ENCODE measurements at places on chromosomes 4 and X.

DNA sequence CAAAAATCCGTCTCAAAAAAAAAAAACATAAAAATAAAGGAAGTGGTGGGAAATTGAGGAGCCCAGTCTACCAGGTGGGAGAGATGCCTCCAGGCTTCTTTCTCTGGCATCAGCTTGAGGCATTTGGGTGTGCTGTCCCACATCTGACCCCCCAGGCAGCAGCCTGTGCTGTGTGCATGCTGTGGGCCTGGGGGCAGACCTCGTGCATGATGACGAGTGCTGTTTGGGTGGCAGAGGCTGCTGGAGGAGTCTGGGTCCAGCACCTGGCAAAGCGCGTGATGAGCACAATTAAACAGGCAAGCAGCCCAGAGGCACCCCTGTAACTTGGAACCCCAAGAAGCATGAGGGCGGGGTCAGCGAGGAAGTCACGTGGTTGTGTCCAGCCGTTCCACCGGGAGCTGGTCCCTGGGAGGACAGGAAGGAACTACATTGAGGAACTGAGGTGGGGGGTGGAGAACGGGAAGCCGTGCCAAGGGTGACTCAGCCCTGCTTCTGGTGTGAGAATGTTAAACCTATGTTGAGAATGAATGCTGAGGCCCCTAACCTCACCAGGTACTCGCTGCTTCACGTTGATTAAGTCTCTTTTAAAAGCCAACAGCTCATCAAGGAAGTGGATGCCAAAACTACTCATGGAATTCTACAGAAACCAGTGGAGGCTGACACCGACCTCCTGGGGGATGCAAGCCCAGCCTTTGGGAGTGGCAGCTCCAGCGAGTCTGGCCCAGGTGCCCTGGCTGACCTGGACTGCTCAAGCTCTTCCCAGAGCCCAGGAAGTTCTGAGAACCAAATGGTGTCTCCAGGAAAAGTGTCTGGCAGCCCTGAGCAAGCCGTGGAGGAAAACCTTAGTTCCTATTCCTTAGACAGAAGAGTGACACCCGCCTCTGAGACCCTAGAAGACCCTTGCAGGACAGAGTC is 6.1 kb downstream of the TACC3 start:
- DNase-seq: peak; percentile 77

- DNase-seq: no peak
Measured at GRCh38 chr4:48667148-48667547, 112.9 kb downstream of the FRYL start.

DNA sequence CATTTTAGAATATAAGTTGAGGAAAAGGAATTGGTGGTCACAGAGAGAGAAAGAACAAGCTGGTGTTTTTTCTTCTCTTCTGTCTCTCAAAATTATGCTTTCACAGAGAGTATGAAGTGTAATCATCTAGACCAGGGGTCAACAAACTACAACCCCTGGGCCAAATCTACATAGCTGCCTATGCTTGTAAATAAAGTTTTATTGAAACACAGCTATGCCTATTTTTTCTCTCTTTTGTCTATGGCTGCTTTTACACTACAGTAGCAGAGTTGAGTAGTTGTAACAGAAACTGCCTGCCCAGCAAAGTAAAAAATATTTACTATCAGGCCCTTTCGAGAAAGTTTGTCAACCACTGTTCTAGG is 6.7 kb upstream of the FAM9C start:
- no peak for DNase-seq

DNA sequence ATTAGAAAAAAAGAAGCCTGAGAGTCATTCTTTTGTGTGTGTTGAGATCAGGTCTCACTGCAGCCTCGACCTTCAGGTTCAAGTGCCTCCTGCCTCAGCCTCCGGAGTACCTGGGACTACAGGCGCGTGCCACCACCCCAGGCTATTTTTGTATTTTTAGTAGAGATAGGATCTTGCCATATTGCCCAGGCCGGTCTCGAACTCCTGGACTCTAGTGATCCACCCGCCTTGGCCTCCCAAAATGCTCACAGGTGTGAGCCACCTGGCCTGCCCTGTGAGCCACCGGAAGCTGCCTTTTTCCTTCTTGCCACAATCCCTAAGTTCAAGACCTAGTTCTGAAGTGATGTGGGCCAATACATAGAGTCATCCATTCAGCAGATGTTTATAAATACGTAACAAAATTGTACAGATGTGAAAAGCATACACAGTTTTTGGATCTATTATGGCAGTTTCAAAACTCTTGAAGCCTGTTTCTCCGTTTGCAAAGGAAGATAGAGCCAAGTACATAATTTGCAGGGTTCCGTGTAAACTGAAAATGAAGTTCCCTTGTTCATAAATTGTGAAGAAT is 536 bp upstream of the CTSO start:
- DNase-seq: no peak

GRCh38 chr4:98508829-98509598 is 149.4 kb downstream of the TSPAN5 start:
- no peak for DNase-seq

DNA sequence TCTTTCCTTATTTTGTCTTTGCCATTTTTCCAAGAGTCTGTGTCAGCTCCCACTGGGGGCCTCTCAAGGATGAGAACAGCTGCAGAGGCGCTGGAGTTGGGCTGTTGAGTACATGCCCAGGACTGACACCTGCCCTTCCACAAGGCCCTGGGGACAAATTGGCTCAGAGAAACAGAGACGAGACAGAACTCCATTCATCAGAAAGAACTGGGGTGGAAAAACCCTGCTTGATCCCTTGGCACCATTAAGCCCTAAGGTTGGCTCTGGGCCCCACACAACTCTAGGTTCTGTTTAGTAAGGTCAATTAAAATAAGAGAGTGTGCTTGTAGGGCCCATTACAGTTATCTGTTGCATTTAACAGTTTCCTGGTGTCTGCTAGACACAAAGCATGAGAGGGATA is 63.6 kb downstream of the DCX start:
- no peak for DNase-seq

DNA sequence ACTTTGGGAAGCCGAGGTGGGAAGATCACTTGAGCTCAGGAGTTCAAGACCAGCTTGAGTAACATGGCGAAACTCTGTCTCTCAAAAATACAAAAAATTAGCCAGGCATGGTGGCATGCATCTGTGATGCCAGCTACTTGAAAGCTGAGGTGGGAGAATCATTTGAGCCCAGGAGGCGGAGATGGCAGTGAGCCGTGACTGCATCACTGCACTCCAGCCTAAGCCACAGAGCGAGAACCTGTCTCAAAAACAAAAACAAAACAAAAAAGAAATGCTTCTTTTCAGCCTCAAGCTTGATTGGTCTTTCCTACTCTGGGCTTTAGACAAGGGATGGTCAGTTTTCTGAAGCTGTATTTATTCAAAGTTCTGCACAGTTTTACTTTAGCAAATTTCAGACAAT is 15.8 kb upstream of the DHRSX start:
- DNase-seq: no peak

DNA sequence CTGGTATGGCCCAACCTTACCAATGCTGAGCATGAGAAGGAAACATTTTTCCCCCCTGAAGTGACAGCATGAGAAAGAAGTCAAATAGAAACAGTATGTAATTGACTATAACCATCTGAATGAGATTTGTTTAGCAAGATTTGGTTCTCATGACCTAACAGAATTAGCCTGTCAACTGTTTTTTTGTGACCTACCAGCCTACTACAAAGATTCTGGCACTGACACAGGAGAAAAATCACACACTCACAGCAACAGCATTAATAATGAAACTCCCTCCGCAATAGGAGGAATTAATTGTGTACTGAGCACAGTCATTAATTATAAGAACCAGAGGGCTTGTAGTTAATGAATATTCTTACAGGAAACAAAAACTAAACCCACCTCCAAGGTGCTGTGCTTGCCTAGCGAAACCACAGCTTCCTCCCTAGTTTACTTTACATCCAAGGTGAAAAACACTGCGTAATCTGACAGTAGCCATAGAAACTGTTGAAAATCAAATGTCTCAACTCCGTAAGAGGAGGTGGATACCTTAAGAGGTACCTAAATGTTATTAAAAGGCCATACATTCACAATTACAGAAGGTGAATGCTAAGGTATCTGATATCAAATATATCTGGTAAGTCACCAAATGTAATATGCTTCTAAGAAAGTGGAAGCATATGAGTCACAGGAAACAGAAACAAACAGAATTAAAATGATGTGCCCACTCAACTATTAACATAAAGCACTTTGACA is 34.9 kb downstream of the MMRN1 start:
- no peak for DNase-seq

DNA sequence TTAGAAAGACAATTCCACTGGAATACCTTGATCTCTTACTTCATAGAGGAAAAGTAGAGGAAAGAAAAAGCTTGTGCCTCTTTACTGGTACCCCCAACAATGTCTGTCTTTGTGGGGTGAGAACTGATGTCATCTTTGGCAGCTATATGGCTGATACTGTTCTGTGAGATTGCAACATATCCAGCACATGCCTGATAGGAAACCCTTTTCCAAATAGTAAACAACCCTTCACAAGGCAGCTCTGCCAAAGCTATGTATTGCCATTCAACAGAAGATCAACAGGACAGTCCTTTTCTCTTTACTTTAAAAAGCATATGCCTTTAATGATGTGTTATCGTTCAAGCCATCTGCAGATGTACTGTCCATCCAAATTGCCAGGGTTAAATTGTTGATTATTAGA is 105.9 kb downstream of the IL1RAPL1 start:
- DNase-seq: no peak

GRCh38 chr4:11440481-11441193 is 11.9 kb upstream of the HS3ST1 start:
- DNase-seq: no peak

GRCh38 chr4:29467044-29467717 is 1253.0 kb upstream of the PCDH7 start:
- no peak for DNase-seq

DNA sequence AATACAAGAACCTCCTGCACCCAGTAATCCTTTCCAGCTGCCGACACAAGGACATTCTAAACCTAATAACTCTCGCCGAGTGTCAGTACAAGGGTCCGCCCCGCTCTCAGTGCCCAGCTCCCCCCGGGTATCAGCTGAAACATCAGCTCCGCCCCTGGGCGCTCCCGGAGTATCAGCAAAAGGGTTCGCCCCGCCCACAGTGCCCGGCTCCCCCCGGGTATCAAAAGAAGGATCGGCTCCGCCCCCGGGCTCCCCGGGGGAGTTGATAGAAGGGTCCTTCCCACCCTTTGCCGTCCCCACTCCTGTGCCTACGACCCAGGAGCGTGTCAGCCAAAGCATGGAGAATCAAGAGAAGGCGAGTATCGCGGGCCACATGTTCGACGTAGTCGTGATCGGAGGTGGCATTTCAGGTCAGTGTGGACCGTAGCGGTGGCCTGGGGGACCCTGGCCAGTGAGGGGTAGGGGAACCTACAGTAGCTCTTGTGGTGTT is at the start of gene MAOA:
MAOA (plus strand) TSS at position 295 of the 490 bp plus-strand sequence; CDS start at position 338, 43 bp downstream.
- DNase-seq: peak; percentile 51

GRCh38 chr4:4603067-4603466 is 61.2 kb upstream of the STX18 start:
- no peak for DNase-seq

- DNase-seq: no peak
Measured at GRCh38 chr4:3268395-3269104, 19.6 kb downstream of the MSANTD1 start.

GRCh38 chrX:99588936-99589335 is 821.1 kb downstream of the PCDH19 start:
- DNase-seq: no peak

DNA sequence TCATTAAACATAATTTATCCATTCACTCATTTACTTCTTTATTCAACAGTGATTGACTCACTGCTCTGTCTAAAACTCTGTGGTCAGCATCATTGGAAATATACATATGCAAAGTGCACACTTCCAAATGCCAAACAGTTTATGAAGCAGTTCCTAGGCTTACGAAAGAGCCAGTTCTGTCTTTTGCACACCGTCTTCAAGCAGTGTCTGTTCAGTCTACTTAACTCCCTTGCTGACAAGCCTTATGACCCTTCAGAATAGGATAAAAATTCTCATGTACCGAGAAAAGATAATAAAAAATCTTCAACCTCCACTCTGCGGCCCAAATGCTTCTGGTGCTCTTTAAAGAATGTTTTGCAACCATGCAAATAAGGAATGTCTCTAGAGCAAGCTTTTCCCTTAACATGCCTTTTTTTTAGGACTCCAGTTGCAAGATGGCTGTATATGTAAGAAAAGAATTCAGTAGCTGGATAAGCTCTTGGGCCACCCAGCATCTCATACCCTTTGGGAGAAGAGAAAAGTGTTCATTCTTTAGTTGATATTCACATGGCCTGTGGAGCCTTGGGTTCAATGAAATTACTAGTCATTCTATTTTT is 1037.0 kb upstream of the SLIT2 start:
- peak; percentile 36 for DNase-seq

DNA sequence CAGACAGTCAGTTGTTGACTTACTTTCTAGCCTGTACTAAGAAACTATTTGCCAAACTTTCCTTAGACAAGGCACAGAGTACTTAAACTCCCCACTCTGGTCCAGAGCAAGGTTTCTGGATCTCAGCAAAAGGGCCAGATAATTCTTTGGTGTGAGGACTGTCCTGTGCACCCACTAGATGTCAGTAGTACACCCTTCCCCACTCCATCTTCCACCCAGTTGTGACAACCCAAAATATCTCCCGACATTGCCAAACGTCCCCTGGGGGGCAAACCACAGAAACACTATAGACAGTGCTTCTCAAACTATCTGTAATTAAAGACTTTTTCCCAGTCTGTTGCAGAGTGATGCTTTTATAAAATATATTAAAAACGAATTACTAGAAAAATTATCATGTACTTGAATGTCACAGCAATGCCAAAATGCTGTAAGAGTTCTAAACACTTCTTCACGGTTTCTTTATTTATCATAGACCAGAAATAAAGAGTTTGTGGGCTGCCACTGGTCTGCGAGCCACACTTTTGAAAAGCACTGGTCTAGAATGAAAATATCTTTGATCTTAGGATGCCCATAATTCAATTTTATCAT is 203.5 kb downstream of the PRDM5 start:
- DNase-seq: peak; percentile 60

DNA sequence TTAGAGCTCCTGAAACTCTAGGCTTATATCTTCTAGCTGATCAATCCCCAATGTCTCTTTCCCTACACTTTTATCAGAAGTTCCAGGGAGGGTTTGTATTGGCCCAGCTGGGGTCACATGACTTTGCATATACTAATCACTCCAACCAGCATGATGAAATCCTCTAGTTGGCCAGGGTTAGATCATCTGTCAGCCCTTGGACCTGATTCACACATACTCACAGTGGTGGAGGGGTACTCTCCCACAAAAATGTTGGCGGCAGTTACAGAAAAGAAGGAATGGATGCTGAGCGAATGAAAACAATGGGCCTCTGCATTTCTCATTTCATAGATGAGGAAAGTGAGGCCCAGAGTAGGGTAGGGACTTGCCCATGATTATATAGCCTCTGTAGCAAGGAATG is 151.1 kb downstream of the PJA1 start:
- DNase-seq: peak; percentile 81

GRCh38 chr4:175309041-175309440 is 390.9 kb downstream of the ADAM29 start:
- peak; percentile 39 for DNase-seq

DNA sequence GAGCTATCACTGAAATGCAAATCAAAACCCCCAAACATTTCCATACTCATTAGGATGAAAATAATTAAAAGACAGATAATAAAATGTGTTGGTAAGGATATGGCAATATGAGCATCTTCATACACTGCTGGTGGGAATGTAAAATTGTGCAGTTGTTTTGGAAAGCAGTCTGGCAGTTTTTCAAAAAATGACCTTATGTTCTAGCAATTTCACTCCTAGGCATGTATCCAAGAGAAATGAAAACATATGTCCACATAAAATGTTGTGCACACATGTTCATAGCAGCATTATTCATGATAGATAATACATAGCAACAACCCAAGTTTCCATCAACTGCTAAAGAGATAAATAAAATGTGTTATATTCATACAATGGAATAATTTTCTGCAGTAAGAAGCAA is 14.8 kb upstream of the GPRASP2 start:
- DNase-seq: peak; percentile 60

GRCh38 chr4:11748164-11748872 is 319.6 kb upstream of the HS3ST1 start:
- DNase-seq: peak; percentile 81

Measured in fibroblast of mammary gland (primary cell).